Mucosa of descending colon (tissue), 3 donors: ENCODE measurements at places on chromosomes 1 and 21. TPM values are rescaled to one million over a fixed set of nuclear protein-coding genes. Genes with fewer than 3 reads are reported as not detected.

Gene RIPK4
- total RNA-seq, result 5.1 TPM

Gene PTGER3
- 19.7 TPM for total RNA-seq

Gene SH3D21
- total RNA-seq, result 18.0 TPM

Gene ZFP69
- total RNA-seq, result 2.7 TPM

Gene TMEM200B
- total RNA-seq, result 0.90 TPM

GRCh38 chr1:44803062-44803311, 2.8 kb downstream of the PLK3 start:
- no peak for DNase-seq

Gene CENPL
- total RNA-seq, result 8.3 TPM

GRCh38 chr1:7177021-7177420, 391.8 kb downstream of the CAMTA1 start:
- DNase-seq, result no peak

GRCh38 chr1:194114288-194114687, 927.9 kb upstream of the B3GALT2 start:
- DNase-seq, result no peak

DNA sequence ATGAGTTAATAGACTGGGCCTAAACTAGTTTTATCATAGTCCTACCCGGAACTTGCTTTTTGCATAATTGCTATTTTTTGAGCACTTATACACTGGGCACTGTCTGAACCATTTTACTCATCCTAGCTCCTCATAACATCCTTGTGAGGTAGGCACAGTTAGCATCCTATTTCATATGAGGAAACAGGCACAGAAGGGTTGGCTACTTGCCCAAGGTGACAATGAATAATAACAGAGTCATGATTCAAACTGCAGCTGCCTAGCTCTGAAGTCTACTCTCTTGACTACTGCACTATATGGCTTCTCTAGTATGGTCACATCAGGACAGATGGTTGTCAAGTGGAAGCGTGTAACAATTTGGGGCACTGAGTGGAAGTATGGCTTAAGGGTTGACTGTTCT, 18.2 kb upstream of the RC3H1 start:
- no peak for DNase-seq
